ENCODE measurements at places on chromosomes 2 and 18.

DNA sequence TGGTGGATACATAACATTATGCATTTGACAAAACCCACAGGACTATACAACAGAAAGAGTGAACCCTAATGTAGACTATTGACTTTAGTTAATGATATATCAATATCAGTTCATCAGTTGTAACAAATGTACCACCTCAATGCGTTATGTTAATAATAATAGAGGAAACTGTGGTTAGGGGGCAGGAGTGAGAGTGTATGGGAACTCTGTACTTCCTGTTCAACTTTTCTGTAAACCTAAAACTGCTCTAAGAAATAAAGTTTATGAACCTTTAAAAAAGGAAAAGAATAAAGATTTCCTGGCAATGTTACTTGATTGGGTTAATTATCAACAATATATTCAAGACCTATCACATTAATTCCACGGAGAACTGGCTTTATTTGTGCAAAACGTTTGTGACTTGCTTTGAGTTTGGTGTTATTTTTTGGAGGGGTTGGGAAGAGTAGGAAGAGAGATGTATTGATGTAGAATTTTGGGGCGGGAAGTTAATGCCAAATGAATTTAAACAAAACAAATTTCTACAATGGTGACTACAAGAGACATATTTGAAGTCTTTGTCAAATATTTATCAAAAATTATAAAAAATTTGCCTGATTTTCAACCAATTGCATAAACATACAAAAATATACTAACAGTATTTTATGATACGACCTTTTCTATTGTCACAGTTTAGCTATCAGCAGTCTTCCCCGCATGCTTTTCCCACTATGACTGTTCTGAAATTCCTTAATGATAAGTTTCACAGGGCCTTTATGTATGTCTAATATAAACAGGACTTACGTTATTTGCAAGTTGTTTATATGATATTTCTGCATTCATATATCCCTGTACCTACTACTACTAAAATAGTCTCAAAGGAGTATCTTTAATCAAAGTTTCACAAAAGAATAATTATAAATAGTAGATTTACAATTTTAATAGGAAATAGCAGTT, 2.1 kb upstream of the RTN4 start:
- peak; percentile 49 for DNase-seq

DNA sequence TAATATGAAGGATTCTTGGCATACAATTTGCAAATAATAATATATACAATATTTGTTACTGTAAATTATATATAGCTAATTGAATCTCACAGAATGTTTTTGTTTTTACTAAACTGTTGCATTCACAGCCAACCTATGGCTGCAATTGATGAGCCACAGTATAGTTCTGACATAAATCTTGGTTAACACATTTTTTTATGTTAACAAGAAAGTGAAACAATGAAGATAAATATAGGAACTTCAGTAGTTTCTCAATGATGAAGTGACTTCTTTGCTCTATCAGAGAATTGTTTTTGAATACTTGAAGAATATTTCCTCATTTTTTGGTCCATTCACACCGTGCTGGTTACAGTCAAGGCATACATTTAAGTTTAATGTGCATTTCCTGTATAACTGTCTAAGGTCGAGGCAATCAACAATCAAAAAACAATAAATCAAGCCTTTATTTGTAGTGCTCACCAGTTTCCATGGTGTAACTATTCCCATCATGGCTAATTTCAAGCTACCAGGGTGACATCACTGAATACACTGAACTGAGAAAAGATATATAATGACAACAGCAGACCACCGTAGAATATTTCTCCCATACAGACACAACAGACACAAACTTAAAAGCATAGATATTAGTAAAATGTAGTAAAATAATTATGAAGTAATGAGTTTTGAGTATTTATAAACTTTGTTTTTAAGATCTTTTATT, 12.9 kb upstream of the ETAA1 start:
- no peak for DNase-seq

DNA sequence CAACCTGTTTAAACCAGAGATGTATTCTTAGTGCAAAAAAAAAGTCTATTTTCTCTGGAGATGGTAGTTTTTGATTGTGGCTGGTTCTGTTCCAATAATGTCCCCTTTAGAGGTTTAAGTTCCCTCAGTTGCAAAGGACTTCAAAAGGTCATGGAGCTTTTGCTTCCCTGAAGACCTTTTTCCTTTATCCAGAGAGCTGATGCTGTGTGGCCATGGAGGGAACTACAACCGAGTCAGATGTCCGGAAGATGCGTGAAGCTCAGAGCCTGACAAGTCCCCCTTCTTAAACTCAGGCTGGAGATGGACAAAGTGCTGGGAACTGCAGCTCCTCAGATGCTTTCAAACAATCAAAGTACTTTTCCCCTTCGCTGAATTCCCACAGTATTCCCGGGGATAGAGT, 176.1 kb downstream of the TMEM18 start:
- no peak for DNase-seq

- DNase-seq, result no peak
Measured at GRCh38 chr2:86470890-86471289, 29.7 kb downstream of the KDM3A start.

DNA sequence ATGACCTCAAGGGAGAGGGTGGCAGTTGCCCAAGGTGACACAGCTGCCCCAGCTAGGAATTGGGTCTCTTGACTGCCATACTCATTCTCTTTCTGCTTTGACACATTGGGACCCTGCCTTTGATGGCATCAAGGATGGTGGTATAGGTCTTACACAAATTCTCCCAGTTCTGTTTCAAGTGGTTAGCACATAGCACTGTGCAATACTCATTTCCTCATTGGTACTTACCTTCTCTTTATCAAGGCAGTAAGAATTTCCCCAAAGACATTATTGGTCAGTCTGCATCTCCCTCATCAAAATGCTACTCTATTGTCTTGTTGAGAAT, 35.9 kb upstream of the CCDC93 start:
- peak; percentile 37 for DNase-seq

DNA sequence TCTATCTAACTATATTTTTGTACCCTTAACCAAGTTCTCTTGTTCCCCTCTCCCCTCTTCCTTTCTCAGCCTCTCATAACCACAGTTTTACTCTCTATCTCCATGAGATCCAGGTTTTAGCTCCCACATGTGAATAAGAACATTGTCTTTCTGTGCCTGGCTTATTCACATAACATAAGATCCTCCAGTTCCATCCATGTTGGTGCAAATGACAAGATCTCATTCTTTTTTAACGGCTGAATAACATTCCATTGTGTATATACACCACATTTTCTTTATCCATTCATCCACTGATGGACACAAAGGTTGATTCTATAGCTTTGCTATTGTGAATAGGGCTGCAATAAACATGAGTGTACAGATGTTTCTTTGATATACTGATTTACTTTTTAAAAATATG, 83.9 kb upstream of the TMEM178A start:
- no peak for DNase-seq

- no peak for DNase-seq
Measured at GRCh38 chr18:10120622-10121021, 206.8 kb downstream of the VAPA start.

DNA sequence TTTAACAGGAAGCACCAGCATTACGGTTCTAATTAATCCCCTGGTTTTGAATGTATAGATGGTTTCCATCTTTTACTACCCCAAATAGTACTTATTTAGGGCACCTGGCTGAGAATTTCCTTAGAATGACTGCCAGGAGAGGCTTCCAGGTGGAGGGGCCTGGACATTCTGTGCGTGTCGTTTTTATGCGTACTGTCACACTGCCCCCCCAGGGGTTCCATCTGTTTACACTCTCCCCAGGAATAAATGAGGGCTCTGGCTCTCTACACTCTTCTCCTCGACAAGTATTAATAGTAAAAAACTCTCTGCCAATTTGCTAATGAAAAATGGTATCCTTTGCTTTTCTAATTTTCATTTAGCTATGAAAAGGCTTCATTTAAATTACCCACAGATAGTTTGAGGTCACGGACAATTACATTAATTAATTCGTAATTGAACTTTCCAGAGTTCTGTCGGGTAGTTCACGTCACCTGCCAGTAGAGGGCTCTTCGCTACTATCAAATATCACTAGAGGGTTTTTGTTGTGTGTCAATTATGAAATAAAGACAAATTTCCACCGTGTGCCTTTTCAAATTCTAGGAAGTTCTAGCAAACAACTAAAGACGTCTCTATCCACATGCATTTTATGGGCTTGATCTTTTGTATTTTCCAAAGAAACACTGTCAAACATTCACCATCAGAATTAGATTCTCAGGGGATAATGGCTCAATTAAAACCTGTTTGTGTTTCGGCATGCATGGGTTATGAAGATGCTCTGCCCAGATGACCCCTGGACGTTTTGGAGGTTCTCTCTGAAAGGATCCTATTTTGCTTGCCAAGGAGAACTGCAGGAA, 88.8 kb upstream of the ASB18 start:
- DNase-seq, result no peak

- DNase-seq, result peak; percentile 42
Measured at GRCh38 chr2:111702119-111702803, 181.7 kb downstream of the ANAPC1 start.

DNA sequence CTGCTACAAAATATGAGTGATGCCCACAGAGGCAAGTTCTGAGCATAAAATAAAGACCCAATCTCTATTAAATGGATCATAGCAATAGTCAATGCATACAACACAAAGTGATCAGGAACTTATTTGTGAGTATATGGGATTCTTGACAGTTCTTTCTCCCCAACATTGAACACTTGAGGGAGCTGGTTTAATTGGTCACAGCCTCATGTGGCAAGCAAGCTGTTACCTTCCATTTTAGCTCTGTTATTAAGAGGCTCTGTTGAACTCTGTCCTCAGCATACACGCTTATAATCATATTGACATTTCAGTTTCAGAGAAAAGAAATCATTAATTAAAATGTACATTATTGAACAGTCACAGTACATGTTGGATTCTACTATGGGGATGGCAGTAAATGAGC, 37.6 kb upstream of the PAX3 start:
- no peak for DNase-seq

DNA sequence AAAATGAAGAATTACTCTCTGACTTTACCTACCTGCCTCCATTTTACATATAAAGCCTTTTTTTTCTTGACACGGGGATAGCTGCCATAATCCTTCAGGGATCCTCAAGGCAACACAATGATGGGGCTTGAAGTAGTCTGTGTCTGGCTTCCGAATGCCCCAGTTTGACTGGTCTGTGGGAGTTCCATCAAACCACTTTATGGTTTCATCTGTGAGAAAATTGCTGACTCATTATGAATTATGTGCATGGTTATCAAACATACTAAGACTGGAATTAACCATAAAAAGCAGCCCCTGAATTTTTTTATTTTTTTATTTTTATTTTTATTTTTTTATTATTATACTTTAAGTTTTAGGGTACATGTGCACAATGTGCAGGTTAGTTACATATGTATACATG, 117.5 kb downstream of the PLA2R1 start:
- DNase-seq, result no peak

GRCh38 chr2:191845248-191845715, 1.6 kb downstream of the CAVIN2 start:
- DNase-seq, result no peak

GRCh38 chr2:102662833-102663232, 43.5 kb downstream of the SLC9A2 start:
- no peak for DNase-seq

- DNase-seq, result no peak
Measured at GRCh38 chr2:236264256-236264655, at the start of gene ASB18. TSS of gene ASB18 (minus strand) at chr2:236264406. CDS start at chr2:236264345, 61 bp downstream.

GRCh38 chr2:172211512-172211911, 108.8 kb upstream of the DLX2 start:
- peak; percentile 74 for DNase-seq

GRCh38 chr2:240302041-240302440, 133.4 kb upstream of the GPC1 start:
- DNase-seq, result no peak

GRCh38 chr18:26176134-26176533, 42.5 kb downstream of the PSMA8 start:
- no peak for DNase-seq

DNA sequence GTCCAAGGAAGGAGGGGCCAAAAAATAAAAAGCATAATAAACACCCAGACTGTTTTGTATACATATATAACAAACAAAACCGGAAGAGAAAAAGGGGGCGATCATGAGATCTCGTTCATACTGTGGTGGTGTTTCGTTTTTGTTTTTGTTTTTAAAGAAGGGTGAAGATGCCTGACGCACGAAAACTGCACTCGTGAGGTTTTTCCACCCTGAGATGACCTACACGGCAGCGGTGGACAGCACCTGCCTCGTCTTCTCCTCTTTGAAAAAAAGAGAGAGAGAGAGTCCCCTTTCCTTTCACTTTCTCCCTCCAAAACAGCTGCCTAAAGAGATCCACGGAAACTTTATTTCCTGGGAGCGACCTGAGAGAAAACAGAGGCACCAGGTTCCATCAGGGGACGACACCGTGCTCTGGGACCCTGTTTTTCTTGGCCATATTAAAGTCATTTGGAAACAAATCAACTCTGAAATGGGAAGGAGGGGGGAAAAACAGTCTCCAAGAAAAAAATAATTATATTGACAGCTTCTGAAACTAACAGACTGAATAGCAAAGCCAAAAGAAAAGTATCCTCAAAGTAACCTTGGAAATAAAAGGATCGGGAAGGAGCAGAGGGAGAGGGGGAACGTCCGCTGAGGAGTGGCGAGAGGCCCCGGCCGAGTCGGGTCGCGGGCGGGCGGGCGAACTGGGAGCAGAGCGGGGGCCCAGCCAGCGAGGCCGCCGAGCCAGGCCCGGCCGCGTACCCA, 3.5 kb downstream of the POU3F3 start:
- no peak for DNase-seq
